ENCODE measurements at places on chromosomes 7 and 10. TPM values are rescaled to one million over a fixed set of nuclear protein-coding genes. Genes with fewer than 3 reads are reported as not detected.

The MSS51 gene
- total RNA-seq, result 0.48 TPM

The DGKI gene
- total RNA-seq, result 0.43 TPM

The CCDC172 gene
- not detected for total RNA-seq

The CTAGE8 gene
- not detected for total RNA-seq

The GRID1 gene
- 0.26 TPM for total RNA-seq

The SLC39A12 gene
- total RNA-seq, result not detected

The GPRIN2 gene
- total RNA-seq, result 33.0 TPM

The MUC12 gene
- total RNA-seq, result 16.4 TPM

The WIPF3 gene
- total RNA-seq, result 0.62 TPM
